ENCODE measurements at places on chromosomes 2 and 18.

GRCh38 chr2:217142649-217143266 is 282.9 kb upstream of the TNP1 start:
- DNase-seq, result no peak

GRCh38 chr2:96692094-96692971 is 47.5 kb downstream of the LMAN2L start:
- no peak for DNase-seq

- no peak for DNase-seq
Observed at GRCh38 chr2:220994846-220995245, 577.3 kb downstream of the EPHA4 start.

DNA sequence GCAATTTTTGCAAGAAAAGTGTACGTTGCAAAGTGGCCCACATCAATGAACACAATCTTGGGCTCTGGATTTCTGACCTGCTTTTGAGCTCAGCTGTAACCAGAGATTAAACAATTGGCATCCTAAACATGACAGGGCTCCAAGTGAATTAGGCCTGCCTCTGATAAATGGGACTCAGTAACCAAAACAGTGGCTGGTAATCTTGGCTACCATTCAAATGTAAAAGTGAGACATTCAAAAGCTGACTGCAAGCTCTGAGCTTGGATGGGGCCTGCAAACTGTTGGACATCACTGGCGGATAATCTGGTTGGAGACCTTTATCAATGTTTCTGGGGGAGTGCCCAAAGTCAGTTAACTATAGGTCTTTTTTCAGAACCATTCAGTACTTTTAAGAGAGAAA is 160.7 kb downstream of the RAB3GAP1 start:
- DNase-seq, result no peak

GRCh38 chr2:221570321-221570935 is 1.7 kb downstream of the EPHA4 start:
- DNase-seq, result no peak
